ENCODE measurements at places on chromosomes 5 and 9.
A peak's percentile ranks its signal among the peaks of the same experiment; 100 is the strongest.

DNA sequence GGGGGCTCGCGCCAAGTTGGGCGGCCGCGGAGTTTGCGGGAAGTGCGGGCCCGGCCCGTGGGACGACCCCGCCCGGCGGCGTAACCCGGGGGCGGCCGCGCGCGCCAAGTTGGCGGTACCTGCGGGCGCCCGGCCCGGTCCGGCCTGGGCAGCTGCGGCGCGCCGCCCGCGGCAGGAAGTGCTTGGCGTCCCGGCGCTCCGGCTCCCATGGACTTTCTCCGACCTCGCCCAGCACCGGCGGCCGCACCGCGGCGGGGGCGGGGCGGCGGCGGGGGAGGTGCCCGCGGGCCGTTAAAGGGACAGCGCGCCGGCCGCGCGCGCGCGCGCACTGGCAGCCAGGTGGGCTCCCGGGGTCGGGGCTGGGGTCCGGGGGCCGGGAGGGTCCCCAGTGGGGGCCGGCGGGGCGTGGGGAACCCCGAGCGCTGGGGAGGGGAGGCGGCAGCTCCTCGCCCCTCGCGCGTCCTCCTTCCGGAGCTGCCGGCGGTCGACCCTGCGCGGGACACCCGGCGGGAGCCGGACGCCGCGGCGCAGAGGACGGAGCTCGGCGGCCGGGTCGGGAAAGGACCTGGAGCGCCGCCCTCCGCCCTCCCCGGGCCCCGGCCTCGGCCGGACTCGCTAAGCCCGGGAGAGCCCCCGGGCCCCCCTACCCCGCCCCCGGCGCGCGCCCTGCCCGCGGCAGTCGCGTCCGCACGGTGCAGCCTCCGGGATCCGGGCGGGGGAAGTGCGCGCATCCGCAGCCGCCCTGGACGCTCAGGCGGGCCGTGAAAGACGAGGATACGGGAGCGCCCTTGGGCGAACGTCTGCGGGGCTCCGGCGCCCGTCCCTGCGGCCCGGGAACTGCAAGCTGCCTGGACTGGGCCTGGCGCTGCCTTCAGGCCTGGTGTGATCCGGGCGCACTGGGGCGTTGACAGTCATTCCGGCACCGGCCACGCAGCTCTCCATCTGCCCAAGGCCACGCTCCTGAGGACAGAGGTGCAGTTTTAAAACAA lies at the start of gene NACC2:
NACC2 (minus strand) TSS at position 220 of the 989 bp plus-strand sequence. CDS start 44,768 bp downstream, outside the sequence.
- DNase-seq = peak; percentile 38
- peak within 1 kb of the TSS; percentile 64 for H3K27ac ChIP-seq
- peaks cover 15% of the 10 kb centered on the region for H3K4me1 ChIP-seq
- no peaks in the 10 kb centered on the region for H3K36me3 ChIP-seq
- H3K4me3 ChIP-seq = peak within 1 kb of the TSS; percentile 86

DNA sequence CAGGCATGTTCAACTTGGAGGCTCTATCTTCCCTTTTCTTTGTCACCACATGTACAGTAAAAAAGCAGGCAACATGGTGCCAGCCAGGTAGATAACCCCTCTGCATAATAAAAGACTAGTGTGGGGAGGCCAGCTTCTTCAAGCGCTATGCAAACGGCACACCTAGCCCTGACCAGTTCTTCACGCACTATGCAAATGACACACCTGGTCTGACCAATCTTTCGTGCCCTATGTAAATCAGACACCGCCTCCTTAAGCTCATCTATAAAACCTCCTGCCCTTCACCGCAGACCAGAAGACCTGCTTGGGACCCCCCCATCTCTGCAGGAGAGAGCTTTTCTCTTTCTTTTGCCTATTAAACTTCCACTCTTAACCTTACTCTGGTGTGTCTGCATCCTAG lies 28.1 kb upstream of the UGCG start:
- H3K27me3 ChIP-seq = no peaks in the 10 kb centered on the region
- peaks cover 12% of the 10 kb centered on the region for H3K4me1 ChIP-seq
- H3K4me3 ChIP-seq = no peak overlapping the region
- DNase-seq = no peak
- no peak overlapping the region for H3K27ac ChIP-seq
- H3K36me3 ChIP-seq = no peaks in the 10 kb centered on the region

DNA sequence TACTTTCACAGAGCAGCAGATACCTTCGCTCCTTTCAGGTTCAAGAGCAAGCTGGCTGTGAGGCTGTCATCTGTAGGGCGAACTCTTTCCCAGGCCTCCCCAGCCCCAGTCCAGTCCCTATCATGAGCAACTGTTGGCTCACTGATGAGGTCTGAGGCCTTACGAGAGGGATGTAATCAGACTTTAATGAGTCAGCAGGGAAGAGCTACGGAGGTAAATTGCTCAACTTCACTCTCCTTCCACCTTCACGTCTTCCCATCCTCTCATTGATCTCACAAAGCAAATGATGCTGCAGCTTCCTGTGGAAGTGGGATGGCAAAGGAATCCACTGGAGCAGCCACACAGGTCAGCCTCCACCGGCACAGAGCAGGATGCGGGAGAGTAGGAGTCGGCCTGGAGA lies 130.7 kb upstream of the TBCA start:
- no peak overlapping the region for H3K4me3 ChIP-seq
- DNase-seq = no peak
- H3K4me1 ChIP-seq = no peaks in the 10 kb centered on the region
- no peak overlapping the region for H3K27ac ChIP-seq
- H3K36me3 ChIP-seq = no peaks in the 10 kb centered on the region

DNA sequence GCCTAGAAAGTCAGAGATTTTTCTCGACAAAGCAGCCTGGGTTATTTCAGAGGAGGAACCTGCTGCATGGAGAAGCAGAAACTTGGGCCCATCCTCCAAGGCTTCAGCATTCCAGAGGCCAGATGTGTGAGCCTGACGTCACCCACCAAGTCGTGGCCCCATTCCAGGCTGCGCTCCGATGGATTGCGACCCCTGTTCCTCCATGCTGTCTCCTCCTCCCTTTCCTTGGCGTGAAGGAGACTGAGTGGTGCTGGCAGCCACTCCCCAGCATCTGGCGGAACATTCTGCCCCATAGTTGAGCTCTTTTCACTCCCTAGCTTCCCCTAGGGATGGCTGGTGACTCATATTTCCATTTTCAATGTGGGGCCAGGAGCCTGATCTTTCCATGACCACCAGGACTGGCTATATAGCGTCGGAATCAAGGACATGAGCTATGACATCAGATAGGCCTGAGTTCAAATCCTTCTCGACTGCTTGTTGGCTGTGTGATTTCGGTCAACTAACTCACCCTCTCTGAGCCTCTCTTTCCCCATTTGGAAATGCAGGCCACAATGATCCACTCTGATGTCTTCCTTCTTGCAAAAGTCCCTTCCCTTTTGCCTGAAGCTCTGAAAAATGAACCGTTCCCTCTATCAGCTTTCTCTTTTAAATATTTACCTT lies 24.5 kb upstream of the DUSP1 start:
- H3K36me3 ChIP-seq = no peaks in the 10 kb centered on the region
- H3K27me3 ChIP-seq = no peaks in the 10 kb centered on the region
- peak overlapping the region; percentile 76 for H3K27ac ChIP-seq
- DNase-seq = peak; percentile 96
- H3K4me1 ChIP-seq = peaks cover 48% of the 10 kb centered on the region

Data from endothelial cell of umbilical vein (primary cell).